ENCODE measurements at places on chromosomes 7 and 10. TPM values are rescaled to one million over a fixed set of nuclear protein-coding genes. Genes with fewer than 3 reads are reported as not detected.
A peak's percentile ranks its signal among the peaks of the same experiment; 100 is the strongest.

Gene RALA
- total RNA-seq: 33.7 TPM

- no peaks in the 10 kb centered on the region for H3K4me1 ChIP-seq
- peaks cover 33% of the 10 kb centered on the region for H3K27me3 ChIP-seq
- H3K27ac ChIP-seq: no peak overlapping the region
- no peaks in the 10 kb centered on the region for H3K36me3 ChIP-seq
- H3K4me3 ChIP-seq: no peak overlapping the region
Observed at GRCh38 chr10:117514971-117515370, 27.6 kb upstream of the EMX2 start.

DNA sequence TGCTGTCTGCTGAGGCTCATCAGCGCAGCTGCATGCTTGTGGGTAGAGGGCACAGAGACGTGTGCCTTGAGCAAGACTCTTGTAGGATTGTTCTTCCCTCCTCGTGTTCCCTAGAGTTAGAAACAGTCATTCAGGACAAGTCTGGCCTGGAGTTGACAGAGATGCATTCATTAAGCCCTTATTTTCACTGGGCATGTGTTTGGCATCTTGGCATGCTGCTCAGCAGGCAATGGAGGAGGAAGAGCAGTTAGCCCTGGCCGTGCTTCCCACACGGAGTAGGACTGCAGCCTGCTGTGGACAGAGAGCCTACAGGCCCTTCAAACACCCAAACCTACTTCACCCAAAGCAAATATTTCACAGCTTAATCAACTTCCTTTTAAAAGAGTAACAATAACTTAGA is 73.0 kb upstream of the GJD4 start:
- no peak overlapping the region for H3K27ac ChIP-seq
- no peaks in the 10 kb centered on the region for H3K4me1 ChIP-seq
- H3K4me3 ChIP-seq: no peak overlapping the region
- DNase-seq: no peak

Gene GIMAP2
- 30.0 TPM for total RNA-seq

- no peaks in the 10 kb centered on the region for H3K4me1 ChIP-seq
- H3K27me3 ChIP-seq: peaks cover 14% of the 10 kb centered on the region
- H3K27ac ChIP-seq: no peak overlapping the region
- DNase-seq: no peak
- H3K36me3 ChIP-seq: no peaks in the 10 kb centered on the region
- no peak overlapping the region for H3K4me3 ChIP-seq
Observed at GRCh38 chr10:51029172-51029641, 45.1 kb upstream of the PRKG1 start.

Gene RGR
- not detected for total RNA-seq

Gene SLC39A12
- total RNA-seq: not detected

Gene CASTOR2
- 2.5 TPM for total RNA-seq

- no peak overlapping the region for H3K27ac ChIP-seq
- no peak overlapping the region for H3K4me3 ChIP-seq
- no peak for DNase-seq
- peaks cover 26% of the 10 kb centered on the region for H3K27me3 ChIP-seq
- H3K4me1 ChIP-seq: peaks cover 5% of the 10 kb centered on the region
- H3K36me3 ChIP-seq: no peaks in the 10 kb centered on the region
Observed at GRCh38 chr7:124027236-124027635, 5.6 kb downstream of the TMEM229A start.

GRCh38 chr10:93673791-93674190 is 28.6 kb downstream of the FRA10AC1 start:
- DNase-seq: no peak
- H3K4me1 ChIP-seq: no peaks in the 10 kb centered on the region
- no peaks in the 10 kb centered on the region for H3K27me3 ChIP-seq

DNA sequence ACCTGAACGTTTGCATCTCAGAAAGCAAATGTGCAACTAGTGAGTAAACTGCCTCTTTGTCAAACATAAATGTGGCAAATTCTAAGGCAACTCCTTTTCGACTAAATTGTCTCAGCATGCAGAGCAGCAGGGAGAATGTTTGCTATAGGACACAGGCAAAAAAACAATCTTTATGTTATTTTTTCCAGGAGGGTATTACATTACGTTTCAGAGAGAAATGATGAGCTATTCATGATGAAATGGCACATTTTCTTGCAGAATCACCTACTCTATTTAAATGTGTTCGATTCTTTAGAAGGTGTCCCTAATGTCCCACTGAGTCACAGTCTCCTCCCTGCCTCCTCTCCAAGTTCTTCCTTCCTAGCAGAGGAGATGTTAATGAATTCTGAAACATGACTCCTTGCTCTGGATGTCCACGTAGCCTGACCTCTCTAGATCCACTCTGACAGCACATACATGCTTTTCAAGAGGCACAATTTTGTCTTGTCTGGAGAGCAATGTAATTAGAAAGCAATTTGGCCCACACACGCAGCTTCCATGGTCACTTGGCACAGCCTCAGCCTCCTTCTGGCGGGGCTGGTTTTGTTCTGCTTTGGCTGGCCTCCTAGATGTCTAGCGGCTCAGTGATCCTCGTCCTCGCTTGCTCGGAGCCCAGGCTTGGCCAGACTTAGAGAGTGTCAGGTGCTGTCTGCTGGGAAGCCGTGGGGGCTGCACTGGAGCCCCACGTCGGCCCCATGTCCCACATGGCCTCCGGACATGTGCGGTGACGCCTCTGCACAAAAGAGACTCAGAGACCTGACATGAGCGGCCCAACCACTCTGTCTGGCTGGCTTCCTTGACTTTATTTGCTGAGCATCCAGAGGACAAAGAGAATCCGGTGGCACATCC is 125.7 kb upstream of the ZNF438 start:
- no peaks in the 10 kb centered on the region for H3K36me3 ChIP-seq
- no peak overlapping the region for H3K4me3 ChIP-seq
- DNase-seq: no peak
- no peak overlapping the region for H3K27ac ChIP-seq

Gene PLA2G12B
- total RNA-seq: not detected

- peaks cover 9% of the 10 kb centered on the region for H3K4me1 ChIP-seq
- H3K36me3 ChIP-seq: no peaks in the 10 kb centered on the region
- no peak overlapping the region for H3K27ac ChIP-seq
- no peak for DNase-seq
Observed at GRCh38 chr10:99555371-99555770, 22.6 kb downstream of the NKX2-3 start.

Gene HOXA10
- total RNA-seq: not detected

Gene SRRM3
- total RNA-seq: not detected

DNA sequence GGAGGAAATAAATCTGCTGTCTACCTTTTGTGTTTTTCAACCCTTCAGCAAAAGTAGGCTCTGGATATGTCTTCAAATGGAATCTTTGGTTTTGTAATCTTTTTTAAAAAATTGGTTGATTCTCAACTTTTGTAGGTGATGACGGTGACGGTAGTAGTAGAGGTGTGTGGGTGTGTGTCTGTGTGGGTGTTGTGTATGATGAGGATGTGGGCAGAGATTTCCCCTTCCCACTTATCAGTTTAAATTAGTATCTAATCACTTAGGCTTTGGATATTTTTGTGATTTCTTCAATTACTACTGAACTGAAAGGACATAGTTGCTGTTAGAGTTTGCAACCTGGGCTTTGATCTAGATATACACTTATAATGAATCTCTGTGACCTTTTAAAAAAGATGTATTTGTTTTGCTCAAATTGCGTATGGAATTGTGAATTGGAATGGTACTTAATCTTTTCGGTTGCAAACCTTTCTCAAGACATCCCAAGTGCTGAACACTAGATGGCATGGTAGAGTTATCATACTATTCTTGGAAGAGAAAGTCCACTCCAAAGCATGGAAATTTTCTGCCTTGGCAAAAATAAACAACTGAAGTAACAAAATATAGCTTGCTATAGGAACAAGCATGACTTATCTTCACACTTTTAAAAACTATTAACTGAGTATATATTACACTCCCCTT is 51.9 kb upstream of the A1CF start:
- H3K4me3 ChIP-seq: no peak overlapping the region
- H3K27ac ChIP-seq: no peak overlapping the region
- H3K27me3 ChIP-seq: peaks cover 6% of the 10 kb centered on the region
- no peaks in the 10 kb centered on the region for H3K36me3 ChIP-seq
- H3K4me1 ChIP-seq: no peaks in the 10 kb centered on the region

DNA sequence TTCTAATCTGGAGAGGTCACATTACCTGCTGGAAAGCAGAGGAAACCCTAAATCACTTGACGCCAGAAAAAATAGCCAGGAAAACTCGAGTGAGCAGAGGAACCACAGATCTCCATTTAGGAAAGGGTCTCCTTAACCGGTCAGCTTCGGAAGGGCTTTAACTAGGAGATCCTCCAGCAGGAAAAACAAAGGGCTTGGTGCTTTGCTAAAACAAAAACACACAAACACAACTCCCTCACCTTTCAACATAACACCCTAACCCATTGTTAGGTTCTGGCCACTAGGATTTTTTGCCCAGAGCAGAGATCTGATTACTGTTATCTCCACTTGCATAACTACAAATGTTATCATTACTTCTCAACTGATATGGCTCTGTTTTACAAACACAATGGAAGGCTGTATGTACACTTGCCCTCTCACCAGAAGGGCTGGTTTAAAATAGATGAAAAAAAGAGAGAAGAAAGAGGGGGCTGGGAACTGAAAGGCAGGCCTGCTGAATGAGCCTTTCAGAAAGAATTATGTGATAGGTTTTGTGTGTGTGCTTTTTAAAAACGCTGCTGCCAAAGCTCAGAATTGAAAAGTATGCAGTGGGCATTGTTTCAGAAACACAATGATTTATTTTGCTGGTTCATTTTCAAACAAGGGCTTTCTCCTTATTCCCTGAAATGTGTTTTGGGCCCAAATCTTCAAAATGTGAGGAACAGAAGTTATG is 161.5 kb downstream of the FGFR2 start:
- no peak overlapping the region for H3K4me3 ChIP-seq
- no peaks in the 10 kb centered on the region for H3K36me3 ChIP-seq
- no peak overlapping the region for H3K27ac ChIP-seq
- no peak for DNase-seq

DNA sequence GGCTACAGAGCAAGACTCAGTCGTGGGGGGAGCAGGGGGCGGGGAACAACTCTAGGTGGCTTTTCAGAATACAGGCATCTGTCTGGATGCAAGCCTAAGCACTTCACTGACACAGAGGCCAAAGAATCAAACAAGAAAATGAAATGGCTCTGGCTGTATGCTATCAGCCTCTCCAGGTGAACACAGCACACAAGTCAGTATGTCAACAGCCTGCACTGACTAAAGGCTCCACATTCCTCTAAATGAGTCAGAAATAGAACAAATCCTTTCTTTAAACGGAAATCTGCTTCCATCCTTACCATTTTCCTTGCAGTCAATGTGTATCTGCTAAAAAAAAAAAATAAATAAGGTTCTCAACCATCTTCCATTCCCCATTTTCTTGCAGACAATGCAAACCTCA is 88.3 kb downstream of the ARMH3 start:
- peaks cover 26% of the 10 kb centered on the region for H3K4me1 ChIP-seq
- H3K27me3 ChIP-seq: no peaks in the 10 kb centered on the region
- H3K36me3 ChIP-seq: peaks cover 33% of the 10 kb centered on the region

Gene ADAM12
- 1.2 TPM for total RNA-seq

DNA sequence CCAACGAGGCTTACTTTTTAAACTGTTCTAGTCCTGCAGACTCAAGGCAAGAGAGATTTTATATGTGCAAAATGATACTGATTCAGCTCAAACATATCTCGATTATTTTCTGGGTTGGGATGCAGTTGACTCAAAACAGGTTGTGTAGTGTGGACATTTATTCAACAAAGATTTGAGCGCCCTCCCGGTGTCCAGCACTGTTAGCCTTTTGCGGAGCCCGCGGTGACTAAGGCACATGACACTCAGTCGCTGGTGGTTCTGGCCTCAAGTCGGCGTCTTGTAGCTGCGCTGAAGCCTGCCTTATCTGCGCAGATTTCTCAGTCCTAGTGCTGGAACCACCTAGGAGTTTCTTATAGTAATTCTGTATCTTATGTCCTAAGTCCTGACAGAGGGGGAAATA is 938 bp upstream of the CADPS2 start:
- DNase-seq: peak; percentile 5
- peaks cover 40% of the 10 kb centered on the region for H3K27me3 ChIP-seq
- no peaks in the 10 kb centered on the region for H3K36me3 ChIP-seq
- no peak overlapping the region for H3K27ac ChIP-seq
- H3K4me1 ChIP-seq: peaks cover 8% of the 10 kb centered on the region

DNA sequence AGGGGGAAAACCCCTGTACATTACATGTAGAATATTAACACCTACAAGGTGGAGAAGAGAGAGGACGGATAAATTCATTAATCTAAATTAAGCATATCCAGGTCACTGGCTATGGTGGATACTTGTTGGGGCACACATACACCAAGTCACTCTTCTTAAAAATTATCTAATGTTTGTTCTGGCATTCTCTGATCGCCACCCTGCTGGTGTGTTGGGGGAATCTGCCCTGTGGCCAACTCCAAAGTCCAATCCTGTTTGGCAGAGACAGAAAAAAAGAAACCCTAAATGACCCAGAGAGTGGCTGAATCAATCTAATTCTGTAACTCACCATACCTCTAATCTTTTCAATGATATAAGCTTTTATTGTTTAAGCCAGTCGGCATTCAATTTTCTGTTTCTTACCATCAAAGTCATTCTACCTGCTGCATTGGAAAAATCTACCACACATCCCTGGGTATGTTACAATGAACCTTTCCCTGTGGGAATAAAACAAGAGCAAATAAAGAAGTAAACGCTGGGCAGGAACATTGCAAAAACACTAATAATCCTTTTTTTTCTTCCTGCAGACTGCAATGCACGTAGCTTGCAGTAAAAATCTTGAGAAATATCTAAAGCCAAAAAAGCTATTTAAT is 34.2 kb downstream of the ELMO1 start:
- H3K27me3 ChIP-seq: no peaks in the 10 kb centered on the region
- H3K27ac ChIP-seq: no peak overlapping the region
- H3K36me3 ChIP-seq: peaks cover 20% of the 10 kb centered on the region
- no peak for DNase-seq
- H3K4me1 ChIP-seq: peaks cover 69% of the 10 kb centered on the region

Gene ADARB2
- not detected for total RNA-seq

DNA sequence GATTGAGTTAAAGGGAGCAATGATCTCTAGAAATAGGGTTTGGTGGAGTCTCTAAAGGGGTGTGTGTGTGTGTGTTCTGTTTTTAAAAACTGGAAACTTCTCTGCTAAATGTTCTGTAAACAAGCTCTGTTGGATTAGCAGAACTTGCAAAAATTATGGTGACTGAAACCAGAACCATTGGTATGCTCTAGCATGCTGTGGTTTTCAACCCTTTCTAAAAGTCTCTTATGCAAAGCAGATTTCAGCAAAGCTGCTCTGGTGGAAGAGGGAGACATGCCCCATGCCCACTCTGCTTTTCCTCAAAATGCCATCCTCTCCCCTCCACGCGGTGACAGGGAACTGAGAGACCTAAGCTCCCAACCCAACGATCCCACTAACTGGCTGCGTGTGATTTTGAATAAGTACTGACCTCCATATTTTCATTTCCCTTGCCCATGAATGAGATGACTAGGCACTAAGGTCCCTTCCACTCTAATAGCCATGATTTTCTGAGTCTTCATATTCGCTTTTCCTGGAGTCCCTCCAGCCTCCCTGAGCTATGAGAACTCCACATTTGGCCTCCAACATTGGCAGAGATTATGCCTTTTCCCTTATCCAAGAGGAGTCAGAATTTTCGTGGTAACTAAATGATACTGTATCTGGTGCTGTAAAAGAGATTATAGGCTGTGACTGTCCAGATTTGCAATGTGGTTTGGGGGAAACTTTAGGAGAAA is 117.3 kb upstream of the PALS2 start:
- no peaks in the 10 kb centered on the region for H3K4me1 ChIP-seq
- no peak for DNase-seq
- no peaks in the 10 kb centered on the region for H3K36me3 ChIP-seq
- H3K4me3 ChIP-seq: no peak overlapping the region
- H3K27me3 ChIP-seq: peaks cover 5% of the 10 kb centered on the region

GRCh38 chr7:94426980-94427875 is 32.5 kb downstream of the COL1A2 start:
- H3K36me3 ChIP-seq: no peaks in the 10 kb centered on the region
- H3K4me1 ChIP-seq: no peaks in the 10 kb centered on the region
- DNase-seq: no peak
- peaks cover 2% of the 10 kb centered on the region for H3K27me3 ChIP-seq
- H3K4me3 ChIP-seq: no peak overlapping the region
- no peak overlapping the region for H3K27ac ChIP-seq
